ENCODE measurements at places on chromosomes 3 and 15. TPM values are rescaled to one million over a fixed set of nuclear protein-coding genes. Genes with fewer than 3 reads are reported as not detected.

- DNase-seq: no peak
These were observed 66.0 kb downstream of the DNAJB8 start for GRCh38 chr3:128400671-128401070.

- DNase-seq: no peak
These were observed 108.6 kb downstream of the AKAP13 start for GRCh38 chr15:85488997-85489396.

The CCNB2 gene
- total RNA-seq: 120 TPM

The PLCB2 gene
- 91.5 TPM for total RNA-seq

DNA sequence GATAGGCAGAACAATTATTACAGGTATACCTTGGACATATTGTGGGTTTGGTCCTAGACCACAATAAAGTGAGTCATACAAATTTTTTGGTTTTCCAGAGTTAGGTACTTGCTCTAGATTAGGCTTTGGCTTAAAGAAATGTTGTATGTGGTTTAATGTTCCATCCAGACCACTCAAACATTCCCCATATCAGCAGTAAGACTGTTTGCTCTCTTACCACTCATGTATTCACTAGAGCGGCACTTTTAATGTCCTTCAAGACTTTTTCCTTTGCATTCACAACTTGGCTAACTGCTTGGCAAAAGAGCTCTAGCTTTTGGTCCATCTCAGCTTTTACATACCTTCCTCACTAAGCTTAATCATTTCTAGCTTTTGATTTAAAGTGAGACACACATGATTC, 250.5 kb upstream of the SETMAR start:
- DNase-seq: no peak

The GPR160 gene
- 7.2 TPM for total RNA-seq

DNA sequence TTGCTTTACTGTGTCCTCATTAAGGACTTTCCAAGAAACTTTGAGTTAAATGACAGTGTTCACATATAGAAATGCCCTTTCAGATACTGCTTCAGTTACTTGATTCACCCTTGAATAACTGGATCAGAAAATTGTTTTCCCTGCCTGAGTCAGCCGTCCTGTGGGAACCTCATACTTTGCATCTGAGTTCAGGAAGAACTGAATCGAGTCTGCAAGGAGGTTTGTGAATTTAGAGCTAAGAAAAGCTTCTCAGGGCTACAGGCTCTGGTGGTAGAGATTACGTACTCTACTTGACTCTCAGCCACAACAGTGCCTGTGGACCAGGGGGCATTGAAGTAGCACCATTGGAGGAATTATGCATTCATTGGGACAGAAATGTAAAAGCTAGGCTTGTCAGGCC, 252.4 kb upstream of the C2CD4B start:
- DNase-seq: no peak
